ENCODE measurements at places on chromosomes 12 and 14.

DNA sequence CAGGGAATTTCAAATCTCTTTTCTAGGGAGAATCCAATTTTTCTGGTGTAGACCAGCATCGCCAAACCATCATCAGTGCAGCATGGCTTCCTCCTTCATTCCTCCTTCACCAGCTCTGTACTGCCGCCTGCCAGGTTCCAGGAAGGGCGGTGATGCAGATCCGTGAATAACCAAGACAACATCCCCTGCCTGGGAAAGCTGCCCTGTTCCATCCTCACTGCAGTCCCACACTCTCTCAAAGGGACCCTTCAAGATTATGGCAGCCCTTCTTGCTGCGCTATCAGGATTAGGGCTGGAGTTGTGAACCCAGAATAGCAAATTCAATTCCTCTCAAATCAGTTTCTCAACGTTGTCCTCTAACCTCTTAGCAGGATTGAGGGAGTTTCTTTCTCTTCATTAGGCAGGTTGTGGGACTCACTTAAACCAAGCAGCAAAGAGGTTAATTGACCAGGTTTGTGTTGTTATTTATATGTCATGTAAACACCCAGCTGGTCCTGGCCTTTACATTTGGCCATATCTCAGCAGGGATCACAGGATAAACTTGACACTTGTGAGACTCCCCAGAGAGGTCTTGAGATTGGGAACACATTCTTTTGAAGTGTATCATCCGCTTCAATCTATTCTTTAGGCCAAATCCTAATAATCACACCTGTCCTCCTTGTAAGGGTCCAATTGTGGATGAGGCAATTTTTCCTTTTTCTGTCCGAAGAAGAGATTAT lies 26.2 kb downstream of the TMEM30B start:
- no peak for DNase-seq

- no peak for DNase-seq
Measured at GRCh38 chr14:90839889-90840266, 23.6 kb upstream of the TTC7B start.

DNA sequence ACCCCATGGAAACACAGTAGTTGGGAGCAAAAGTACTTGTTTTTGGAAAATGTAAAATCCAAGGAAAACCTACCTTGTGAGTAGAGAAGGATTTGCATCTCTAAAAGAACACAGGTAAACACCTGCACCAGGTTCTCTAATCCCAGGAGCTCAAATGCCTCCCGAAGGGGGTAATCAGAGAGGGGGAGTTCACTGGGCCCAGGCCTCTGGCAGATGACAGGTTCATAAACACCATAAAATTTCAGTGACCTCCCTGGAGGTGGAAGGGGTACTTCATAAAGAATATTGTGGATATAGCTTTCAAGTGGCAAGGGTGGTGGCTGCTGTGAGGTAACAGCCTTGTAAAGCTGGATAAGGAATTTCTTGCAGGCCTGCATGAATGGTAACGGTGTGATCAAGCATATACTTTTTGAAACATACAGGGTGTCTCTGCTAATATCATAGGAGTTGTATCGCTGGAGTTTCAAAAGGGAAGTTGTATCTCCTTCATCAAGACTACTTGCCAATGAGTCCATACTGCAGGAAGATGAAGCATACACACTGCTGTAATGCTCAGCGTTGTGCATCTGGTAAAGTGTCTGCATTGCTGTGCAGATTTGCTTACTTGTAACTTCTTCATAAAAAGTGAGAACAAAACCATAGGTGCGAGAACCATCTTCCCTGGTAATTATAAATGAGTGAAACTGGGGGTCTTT lies 111.3 kb downstream of the DENND5B start:
- no peak for DNase-seq

- DNase-seq, result no peak
Measured at GRCh38 chr12:80763874-80764273, 47.2 kb downstream of the MYF5 start.

- DNase-seq, result no peak
Measured at GRCh38 chr12:49451468-49452259, 84.4 kb downstream of the SPATS2 start.

DNA sequence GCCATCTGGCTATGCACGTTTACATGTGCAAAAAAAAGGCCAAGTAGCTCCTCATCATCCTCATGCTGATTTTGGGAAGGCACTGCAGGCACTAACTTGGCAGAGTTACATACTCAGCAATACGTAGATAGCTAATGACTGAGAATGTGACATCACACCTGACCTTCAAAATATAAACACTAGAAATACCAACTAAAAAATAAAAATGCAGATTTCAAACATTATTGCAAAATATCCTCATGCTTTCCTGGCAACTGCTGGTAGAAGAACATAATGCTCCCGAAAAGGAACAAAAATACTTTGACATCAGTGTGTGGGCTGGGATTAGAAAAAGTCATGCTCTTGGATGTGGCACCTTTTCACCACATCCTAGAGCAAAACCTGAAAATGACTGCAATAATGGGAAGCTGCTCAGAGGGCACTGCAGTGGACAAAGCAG lies 153.2 kb upstream of the ABCD2 start:
- DNase-seq, result no peak

- no peak for DNase-seq
Measured at GRCh38 chr12:130754234-130754901, 38.3 kb upstream of the RIMBP2 start.

DNA sequence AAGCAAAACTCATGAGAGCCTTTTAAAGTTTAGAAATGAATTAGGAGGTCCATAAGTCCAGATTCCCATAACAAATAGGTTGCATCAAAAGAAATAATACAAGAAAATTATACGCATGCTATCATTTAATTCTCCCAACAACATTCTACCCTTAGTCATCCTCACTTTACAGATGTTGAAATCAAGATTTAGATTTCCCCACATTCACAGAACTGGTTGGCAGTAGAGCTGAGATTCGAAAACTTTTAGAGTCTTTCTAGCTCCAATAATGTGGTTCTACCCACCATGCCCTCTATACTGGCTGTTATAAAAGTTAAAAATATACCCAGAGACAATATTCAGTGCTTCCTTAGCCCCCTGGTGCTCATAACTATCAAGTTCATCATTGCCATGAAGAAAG lies 56.6 kb upstream of the METAP2 start:
- no peak for DNase-seq
